A673 (cell line): ENCODE measurements at places on chromosomes 12 and 14. TPM values are rescaled to one million over a fixed set of nuclear protein-coding genes. Genes with fewer than 3 reads are reported as not detected.

- H3K36me3 ChIP-seq, result no peaks in the 10 kb centered on the region
- H3K27ac ChIP-seq, result no peak overlapping the region
- peaks cover 10% of the 10 kb centered on the region for H3K4me1 ChIP-seq
- DNase-seq, result no peak
- no peak overlapping the region for H3K4me3 ChIP-seq
- H3K27me3 ChIP-seq, result no peaks in the 10 kb centered on the region
These were observed 71.8 kb upstream of the SLC35F4 start for GRCh38 chr14:57937676-57938075.

GRCh38 chr12:95385246-95386035 lies 88.5 kb upstream of the METAP2 start:
- DNase-seq, result no peak
- H3K4me1 ChIP-seq, result no peaks in the 10 kb centered on the region
- H3K36me3 ChIP-seq, result no peaks in the 10 kb centered on the region
- H3K4me3 ChIP-seq, result no peak overlapping the region
- H3K27me3 ChIP-seq, result no peaks in the 10 kb centered on the region

Gene LPAR5
- total RNA-seq, result 0.15 and 0.17 TPM in 2 replicates

GRCh38 chr14:101056446-101056845 lies 152.9 kb upstream of the RTL1 start:
- H3K36me3 ChIP-seq, result no peaks in the 10 kb centered on the region
- DNase-seq, result no peak
- no peak overlapping the region for H3K4me3 ChIP-seq
- no peak overlapping the region for H3K27ac ChIP-seq

DNA sequence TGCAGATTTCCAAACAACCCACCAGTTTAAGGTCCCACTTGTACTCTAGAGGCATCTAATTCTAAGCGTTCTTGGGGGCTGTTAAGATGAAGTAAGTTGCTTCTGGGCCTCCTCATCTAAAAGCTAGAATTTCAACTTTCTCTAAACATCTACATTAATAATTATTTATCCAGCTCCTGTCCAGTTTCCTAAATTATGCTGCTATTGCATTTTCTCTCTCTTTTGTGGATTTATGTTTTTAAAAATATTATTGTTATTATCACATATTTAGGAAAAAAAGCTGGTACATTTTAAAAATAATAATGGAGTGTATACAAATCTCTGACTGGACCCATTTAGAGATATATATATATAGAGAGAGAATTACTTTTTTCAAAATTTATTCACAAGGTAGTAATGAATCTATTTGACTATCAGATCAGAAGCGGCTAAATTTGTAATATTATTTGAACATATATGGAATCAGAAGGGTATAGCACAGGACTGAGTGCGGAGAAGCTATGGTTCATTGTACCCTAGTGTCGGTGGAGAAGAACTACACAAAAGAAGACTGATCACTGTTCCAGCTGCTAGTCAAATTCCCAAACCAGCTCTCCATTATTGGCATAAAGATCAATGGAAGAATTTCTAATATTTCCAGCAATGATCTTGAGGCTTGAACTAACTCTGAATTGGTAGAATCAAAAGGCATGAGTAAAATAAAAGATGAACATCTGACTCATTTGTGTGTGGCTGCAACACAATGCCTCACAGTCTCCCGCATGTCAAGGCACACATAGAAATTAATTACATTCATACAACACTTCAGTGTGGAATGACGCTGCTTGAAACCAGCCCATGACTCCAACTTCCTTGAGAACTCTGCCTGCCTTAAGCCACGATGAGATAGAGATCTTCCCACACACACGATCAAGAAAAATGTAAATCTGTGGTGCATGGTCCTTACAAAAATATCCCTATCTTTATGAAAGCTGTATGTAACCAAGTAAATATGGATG lies 433.4 kb upstream of the OR4E1 start:
- no peak for DNase-seq
- no peak overlapping the region for H3K27ac ChIP-seq
- H3K4me1 ChIP-seq, result no peaks in the 10 kb centered on the region
- no peaks in the 10 kb centered on the region for H3K36me3 ChIP-seq
- no peak overlapping the region for H3K4me3 ChIP-seq

Gene NFATC4
- total RNA-seq, result 38.1 and 69.0 TPM in 2 replicates
